Renal pelvis (tissue), 12 donors: ENCODE measurements at places on chromosomes 4 and X. TPM values are rescaled to one million over a fixed set of nuclear protein-coding genes. Genes with fewer than 3 reads are reported as not detected.

DNA sequence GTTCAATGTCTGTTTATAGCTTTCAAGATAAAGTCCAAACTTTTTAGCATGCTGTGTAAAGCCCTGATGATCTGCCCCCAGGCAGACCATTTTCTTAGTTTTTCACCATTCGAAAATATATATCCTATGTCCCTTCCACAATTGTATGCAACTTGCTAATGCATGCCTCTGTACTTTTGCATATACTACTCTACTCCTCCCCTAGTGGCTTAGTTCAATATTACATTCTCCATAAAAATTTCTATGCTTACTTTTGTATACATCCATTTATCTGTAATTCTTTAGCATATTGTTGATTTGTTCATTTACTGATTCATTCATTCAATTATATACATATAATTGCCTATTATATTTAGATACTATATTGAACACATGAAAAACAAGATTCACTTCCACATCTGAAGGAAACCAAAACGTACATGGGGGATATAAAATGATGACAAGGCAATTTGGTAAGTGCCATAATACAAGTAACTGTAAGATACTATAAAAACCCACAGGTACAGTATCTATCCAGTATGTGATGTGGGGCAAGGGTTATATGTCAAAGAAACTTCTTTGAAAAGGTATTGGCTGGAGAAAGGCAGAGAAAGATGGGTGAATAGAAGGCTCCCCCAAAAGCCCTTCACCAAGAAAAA is 902.5 kb downstream of the FAM133A start:
- DNase-seq, result no peak

DNA sequence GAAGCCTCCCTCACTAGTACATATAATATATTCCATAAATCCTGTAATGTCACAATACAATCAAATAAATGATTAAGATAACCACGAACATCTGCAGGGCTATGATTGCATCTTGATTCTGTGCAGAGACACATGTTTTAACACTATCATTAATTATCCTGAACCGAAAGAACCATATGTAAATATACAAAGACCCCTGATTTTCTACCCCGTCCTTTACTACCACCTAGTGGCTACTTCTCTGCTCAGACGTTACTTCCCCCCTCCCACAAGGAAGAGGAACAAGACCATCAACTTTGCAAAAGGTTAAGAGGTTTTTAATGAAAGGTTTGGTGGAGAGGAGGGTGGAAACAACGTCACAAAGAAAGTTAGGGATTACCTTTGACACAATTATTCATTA is 134.0 kb downstream of the COL4A6 start:
- no peak for DNase-seq

DNA sequence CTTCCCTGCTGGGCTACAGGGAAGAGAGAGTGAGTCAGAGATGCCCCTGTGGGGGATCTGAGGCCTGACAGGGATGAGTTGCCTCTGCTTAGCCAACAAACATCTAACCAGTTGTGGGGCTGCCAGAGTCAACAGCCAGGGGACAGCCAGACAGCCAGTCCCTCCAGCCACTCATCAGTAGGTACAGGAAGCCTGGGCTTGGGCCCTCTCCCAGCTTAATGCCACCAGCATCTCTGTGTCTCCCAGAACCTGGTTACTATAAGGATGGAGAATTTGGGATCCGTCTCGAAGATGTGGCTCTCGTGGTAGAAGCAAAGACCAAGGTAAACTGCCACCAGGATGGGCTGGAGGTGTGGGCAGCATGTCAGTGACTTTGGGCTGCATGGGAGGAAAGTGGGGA is 17.3 kb upstream of the SASH3 start:
- DNase-seq, result no peak

Gene NBDY
- polyA plus RNA-seq, result 91.6 TPM

DNA sequence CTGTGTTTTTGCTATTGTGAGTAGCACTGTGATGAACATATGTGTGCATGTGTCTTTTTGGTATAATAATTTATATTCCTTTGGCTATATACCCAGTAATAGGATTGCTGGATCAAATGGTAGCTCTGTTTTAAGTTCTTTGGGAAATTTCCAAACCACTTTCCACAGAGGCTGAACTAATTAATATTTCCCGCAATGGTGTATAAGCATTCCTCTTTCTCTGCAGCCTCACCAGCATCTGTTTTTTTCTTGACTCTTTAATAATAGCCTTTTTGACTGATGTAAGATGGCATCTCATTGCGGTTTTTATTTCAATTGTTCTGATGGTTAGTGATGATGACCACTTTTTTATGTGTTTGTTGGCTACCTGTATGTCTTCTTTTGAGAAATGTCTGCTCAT is 247.7 kb upstream of the NDST3 start:
- DNase-seq, result no peak

- no peak for DNase-seq
Measured at GRCh38 chrX:16825264-16826035, 39.2 kb downstream of the TXLNG start.

Gene WNK3
- polyA plus RNA-seq, result 6.2 TPM

- DNase-seq, result no peak
Measured at GRCh38 chr4:136751556-136751955, 780.7 kb downstream of the PCDH18 start.

- no peak for DNase-seq
Measured at GRCh38 chrX:110321081-110321480, 3.2 kb upstream of the AMMECR1 start.

Gene FAM184B
- polyA plus RNA-seq, result 0.50 TPM

- DNase-seq, result no peak
Measured at GRCh38 chr4:66972087-66972486, 573.2 kb downstream of the CENPC start.
